ENCODE measurements at places on chromosomes 3 and 15. TPM values are rescaled to one million over a fixed set of nuclear protein-coding genes. Genes with fewer than 3 reads are reported as not detected.
A peak's percentile ranks its signal among the peaks of the same experiment; 100 is the strongest.

DNA sequence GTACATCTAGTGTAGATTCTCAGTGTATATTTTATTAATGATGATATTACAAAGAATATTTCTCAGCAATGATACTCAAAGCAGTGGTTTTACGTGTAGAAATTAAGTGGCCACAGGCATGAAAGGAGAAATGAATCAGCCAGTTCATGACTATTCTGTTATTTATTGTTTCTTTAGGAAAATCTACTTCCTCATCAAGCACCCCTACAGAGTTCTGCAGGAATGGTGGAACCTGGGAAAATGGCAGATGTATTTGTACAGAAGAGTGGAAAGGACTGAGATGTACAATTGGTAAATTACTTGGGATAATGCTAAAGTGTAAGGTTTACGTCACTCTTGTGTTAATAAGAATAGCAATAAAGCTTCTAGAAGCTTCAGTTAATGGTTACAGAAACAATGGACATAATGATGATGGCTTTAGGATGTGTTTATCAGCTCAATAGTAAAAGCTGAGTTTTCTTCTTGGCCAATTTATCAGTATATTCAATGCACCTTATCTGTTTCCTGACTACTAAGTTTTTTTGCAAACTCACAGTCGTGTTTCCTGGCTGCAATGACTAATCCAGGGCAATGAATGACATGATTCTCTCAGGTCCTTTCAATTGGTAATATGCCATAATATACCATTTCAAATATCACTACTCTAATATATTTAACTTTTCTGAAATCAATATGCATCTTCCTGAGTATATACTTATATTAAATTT, 20.2 kb downstream of the ADGRG7 start:
- DNase-seq, result no peak

GRCh38 chr3:48926425-48927392, 8.1 kb downstream of the ARIH2 start:
- DNase-seq, result no peak

DNA sequence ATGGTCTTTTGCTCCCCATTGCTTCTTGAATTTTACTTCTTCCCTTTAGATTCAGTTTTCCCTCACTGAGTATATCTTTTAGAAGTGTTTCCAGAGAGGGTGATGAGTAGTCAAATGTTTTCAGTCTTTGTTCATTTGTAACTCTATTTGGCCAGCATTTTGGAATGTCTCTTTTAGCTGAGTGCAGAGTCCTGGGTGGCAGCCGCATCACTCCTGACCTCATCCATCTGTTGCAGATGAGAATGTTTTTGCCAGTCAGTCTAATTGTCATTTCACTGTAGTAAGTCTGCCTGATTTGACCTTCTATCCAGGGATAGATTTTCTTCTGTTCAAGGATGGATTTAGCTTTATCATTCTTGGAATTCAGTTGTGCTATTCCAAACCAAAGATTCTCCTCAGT, 7.3 kb downstream of the SRPRB start:
- DNase-seq, result no peak

DNA sequence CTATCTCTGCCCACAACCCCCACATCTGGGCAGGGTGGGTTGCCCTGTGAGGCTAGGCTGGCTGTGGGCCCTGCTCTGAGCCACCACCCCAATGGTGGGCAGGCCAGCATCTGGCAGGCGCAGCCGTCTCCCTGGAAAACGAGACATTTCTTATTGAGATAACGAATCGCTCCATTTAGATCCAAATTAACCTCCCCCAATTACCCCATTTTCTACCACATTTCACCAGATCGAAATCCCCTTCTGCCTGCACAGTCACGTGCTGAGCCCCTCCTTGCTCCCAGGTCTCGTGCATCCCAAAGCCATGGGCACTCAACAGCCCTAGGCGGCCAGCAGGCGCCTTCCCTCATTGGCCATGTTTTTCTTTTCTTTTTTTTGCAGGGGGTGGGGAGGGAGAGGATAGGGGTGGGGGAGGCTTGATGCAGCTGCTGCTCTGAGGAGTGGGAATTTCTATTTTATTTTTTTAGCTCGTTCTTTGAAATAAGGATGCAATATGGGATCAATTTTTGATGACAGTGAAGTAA, 53.0 kb upstream of the TMEM115 start:
- no peak for DNase-seq

DNA sequence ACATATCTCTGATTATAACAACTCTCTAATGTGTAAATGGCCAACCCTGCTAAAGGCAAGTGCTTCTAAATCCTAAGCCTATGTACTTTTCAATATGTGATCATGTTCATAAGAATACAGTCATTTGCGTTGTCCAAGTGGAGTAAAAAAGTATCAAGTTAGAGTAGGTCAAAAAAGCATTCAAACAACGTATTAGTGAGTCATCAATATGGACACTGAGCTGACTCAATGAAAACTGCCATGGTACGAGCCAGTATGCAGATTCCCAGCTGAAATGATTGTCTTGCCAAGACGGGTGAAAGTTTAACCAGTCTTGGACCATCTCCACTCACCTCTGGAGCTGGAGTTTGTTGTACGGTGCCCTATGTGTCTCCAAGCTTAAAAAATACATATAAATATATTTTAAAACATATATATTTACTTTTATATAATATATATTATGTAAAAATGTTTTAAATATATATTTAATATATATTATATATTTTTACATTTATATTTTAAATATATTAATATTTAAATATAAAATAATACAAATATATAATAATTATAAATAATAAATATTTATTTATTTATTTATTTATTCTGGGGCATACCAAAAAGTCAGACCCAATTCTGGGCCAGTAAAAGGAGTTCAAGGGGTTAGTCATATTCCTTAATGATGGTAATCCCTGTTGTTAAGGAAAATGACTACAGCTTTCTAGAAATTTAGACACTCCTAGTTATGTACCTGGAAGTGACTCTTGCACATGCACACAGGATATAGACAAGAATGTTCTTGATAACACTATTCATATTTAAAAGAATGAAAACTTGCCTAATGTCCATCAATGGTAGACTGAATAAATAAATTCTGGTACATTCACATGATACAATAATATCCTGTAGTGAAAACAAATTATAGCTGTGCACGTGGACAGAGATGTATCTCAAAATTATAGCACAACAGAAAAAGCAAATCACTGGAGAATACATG, 27.2 kb downstream of the PLSCR4 start:
- DNase-seq, result peak; percentile 24

Gene SEMA3F
- total RNA-seq, result 9.7 TPM

Gene ACAN
- under 0.01 TPM for total RNA-seq

Gene CIP2A
- total RNA-seq, result 10.1 TPM

Gene CD200
- 0.17 TPM for total RNA-seq
